ENCODE measurements at places on chromosomes 11 and 22. TPM values are rescaled to one million over a fixed set of nuclear protein-coding genes. Genes with fewer than 3 reads are reported as not detected.

DNA sequence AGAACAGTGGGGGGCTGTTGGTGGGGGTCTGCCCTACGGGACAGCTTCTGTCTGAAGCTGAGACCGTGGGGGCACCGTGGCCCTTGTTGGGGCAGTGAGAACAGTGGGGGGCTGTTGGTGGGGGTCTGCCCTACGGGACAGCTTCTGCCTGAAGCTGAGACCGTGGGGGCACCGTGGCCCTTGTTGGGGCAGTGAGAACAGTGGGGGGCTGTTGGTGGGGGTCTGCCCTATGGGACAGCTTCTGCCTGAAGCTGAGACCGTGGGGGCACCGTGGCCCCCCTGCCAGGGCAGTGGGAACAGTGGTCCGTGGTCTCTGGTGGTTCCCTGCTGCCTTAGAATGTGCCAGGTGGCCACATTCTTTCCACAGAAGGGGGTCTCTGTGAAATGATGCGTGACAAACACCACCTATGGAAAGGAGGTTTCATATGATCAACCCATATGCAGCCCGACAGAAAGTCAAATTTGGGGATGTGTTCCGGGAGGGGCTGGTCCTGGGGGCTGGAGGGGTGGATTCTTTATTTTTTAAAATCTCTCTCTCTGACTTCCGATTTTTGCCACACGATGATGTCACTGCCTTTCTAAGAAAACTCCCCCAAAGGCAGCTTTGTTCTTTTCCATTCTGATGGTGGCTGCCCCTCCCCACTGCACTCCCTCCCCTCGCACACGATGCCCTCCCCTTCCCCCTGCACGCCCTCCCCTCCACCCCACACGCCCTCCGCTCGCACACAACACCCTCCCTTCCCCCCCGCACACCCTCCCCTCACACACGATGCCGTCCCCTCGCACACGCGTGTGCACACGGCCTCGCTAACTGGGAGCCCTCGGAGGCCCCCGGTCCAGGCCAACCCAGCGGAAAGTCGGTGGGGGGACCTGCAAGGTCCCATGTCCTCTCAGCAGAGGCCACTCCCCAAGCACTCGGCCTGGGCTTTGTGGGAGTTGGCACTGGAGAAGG is 1186.5 kb downstream of the BRD1 start:
- no peak for DNase-seq

- no peak for DNase-seq
These were observed 37.0 kb downstream of the AMPD3 start for GRCh38 chr11:10492084-10492483.

Gene SCGB1A1
- total RNA-seq, result not detected

- DNase-seq, result peak; percentile 52
These were observed 298.0 kb upstream of the ZC3H12C start for GRCh38 chr11:109795234-109795633.

Gene POU2AF1
- not detected for total RNA-seq

DNA sequence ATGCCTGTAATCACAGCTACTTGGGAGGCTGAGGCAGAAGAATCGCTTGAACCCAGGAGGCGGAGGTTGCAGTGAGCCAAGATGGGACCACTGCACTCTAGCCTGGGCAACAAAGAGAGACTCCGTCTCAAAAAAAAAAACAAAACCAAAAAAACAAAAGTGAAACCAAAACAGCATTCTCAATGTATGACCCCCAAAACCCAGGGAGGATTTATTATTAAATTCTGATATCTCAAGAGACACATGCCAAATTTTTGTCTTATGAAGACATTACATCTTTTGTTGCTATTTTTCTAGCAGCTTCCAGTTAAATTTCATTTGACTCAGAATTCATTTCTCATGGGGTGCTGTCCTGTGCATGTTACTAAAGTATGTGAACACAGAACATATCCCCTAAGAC is 3.0 kb upstream of the YPEL4 start:
- no peak for DNase-seq

- DNase-seq, result no peak
These were observed 157.9 kb upstream of the SORL1-AS1 start for GRCh38 chr11:121610706-121611105.

Measured in epithelial cell of proximal tubule (primary cell).